AG09309 (cell line): ENCODE measurements at places on chromosomes 3 and 15.
A peak's percentile ranks its signal among the peaks of the same experiment; 100 is the strongest.

GRCh38 chr3:82353306-82354171, 592.1 kb upstream of the GBE1 start:
- no peak for DNase-seq

GRCh38 chr15:74193299-74193718, 9.3 kb downstream of the STRA6 start:
- peak; percentile 87 for DNase-seq

DNA sequence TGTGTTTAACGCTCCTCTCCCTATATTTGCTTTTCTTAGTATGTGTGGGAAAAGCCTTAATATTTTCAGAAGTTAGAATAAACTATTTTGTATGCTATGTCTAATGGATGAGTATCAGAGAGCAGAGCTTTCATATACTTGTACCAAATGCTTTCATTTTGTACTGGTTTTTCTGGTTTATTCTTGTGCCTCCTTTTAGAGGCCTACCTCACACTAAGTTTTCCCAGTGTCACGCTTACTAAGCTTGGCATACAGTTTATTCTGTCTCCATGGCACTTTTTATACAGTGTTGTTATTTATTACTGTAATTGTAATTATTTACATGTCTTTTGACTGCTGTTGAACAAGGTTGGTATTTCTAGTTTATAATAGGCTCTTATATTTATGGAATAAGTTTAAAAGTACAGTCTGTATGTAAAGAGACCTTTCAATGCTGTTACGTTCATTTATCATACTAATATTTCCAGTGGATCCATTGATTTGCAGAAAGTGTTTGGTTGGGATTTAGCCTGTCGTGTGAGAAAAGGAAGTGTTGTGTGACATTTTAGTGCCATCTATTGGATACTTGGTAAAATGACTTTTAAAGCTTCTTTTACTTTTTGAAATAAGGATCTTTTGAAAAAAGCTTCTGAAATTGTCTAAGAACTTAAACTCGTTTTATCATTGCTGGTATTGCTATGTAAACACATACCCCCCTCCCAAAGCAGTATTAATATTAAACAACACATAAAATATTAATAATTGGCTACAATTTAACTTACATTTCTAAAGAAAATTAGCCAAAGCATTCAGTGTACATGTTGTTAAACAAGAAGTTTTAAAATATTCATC, 5.2 kb upstream of the EBLN2 start:
- DNase-seq = peak; percentile 25

DNA sequence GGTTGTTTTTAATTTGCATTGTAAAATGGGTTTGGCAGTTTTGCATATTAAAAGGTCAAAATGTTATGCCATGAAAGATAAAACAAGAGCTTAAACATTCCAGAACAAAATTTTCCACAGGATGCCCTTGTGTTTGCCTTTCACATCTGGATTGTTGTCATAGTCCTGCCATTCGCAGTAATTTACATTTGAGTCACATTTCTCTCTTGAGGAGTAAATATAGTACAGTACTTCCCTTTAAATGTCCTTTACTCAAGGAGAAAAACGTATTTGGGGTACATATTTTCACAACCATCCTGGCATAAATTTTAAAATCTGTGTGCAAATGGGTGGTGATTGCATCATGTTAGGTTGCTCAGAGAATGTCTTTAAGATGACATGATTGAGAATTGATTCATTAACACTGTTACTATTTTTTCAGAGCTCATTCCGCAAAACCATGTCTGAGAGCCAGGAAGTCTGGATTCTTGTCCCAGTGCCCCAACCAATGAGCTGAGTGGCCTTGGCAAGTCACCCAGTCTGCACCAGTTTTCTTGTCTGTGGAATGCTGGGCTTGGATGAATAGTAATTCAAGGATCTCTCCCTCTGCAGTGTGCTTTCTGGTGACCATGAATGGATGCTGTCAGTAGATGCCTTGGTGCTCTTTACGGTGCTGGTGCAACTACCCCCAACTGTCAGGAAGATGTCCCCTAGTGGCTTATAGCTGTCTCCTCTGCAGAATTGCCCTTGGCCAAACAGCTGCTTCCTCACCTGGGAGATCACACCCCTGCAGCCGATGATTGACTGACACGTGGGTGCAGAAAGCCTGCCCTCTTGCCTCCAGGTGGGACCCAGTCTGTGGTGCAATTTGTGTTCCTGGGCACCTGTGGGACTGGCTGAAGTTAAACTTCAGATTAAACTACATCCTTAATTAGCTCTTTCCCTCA, 43.0 kb downstream of the ABHD5 start:
- no peak for DNase-seq

DNA sequence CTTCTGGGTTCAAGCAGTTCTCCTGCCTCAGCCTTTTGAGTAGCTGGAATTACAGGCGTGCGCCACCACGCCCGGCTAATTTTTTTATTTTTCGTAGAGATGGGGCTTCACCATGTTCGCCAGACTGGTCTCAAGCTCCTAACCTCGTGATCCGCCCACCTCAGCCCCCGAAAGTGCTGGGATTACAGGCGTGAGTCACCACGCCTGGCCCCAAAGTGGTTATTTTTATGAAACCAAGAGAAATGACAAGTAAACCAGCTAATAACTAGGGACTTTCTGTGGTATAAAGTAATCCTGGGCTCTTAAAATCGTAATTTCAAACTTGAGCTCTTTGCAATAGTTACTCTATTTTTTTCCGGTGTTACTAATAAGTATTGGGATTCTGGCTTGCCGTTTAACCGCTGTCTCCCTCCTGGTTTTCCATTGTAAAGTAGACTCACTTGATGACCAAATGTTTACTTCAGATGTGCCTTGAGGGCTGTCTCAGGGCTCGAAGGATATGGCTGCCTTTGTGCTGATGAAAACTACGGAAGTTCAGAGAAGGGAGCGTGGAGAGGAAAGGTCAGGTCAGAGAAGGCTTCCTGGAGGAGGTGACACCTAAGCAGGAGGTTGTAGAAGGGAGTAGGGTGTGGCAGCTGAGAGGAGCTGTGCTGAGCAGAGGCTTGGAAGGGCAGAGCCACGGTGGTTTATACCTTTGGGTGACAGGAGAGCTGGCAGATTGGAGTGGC, 4.2 kb downstream of the ZSCAN2 start:
- DNase-seq = no peak

- DNase-seq = no peak
These were observed 27.0 kb upstream of the CD200R1L start for GRCh38 chr3:112873632-112874031.

DNA sequence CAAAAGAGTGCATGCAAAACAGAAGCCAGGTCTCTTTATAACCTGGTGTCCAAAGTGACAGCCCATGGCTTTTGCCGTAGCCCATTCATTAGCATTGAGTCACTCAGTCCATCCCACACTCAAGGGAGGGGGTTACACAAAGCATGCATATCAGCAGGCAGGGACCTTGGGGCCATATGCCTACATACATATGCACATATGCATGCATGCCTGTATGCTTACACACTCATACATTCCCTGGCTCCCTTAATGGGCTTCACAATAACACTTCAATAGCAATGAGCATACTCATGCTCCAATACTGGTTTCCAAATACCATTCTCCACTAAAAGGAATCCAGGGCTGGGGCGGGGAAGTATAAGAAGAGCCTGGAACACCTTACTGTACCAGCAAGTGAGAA, 22.0 kb downstream of the TRPM1 start:
- no peak for DNase-seq

DNA sequence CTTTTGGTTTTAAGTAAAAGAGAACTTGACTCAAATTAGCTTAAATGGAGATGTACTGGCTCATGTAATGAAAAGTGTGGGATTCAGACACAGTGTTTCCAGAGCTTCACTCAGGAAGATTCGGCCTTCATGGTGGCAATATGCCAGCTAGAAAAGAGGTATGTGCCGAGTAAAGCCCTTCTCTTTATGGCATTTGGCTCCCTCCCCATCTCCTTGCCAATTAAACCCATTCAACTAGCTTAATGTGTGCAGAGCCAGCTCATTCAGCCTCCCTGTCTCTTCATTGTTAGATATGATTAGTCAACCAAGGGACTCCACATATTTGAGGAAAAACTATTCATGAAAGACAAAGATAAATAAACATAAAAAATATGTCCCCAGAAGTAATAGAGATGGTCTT, 15.0 kb upstream of the TRANK1 start:
- no peak for DNase-seq

GRCh38 chr15:40894681-40895448, 615 bp downstream of the VPS18 start:
- DNase-seq = no peak

- DNase-seq = no peak
These were observed 2.2 kb downstream of the CCDC32 start for GRCh38 chr15:40562691-40563090.

GRCh38 chr15:28246605-28247004, 75.4 kb downstream of the HERC2 start:
- DNase-seq = no peak

DNA sequence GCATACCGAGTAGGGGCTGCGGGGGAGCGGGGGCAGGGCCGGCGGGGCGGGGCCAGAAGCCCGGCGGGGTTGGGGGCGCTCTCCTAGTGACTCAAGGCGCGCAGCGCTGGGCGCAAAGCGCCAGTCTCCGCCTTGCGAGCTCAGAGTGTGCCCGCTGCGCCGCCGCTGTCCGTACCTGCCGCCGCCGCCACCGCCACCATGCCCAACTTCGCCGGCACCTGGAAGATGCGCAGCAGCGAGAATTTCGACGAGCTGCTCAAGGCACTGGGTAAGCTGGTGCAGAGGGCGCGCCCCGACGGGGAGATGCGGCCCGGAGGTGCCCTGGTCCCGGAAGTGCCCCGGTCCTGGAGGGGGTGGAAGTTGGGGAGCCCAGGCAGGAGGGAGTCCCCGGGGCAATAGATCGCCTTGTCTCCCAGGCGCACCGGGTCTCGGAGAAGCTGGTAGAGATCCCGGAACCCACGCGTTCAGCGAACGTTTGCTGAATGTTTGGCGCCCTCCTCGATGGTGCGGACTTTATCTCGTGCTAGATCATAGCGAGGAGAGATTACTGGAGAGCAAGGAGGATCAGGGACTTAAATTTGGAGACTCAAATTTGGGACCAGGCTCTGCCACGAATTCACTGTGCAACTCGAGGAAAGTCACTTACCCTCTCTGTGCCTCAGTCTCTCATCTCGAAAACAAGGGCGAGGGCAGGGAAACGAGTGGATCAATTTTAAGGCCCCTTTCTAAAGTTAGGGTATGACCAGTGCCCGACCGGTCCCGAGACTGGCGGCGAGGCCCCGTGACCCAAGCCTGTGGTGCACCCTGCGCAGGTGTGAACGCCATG, at the start of gene CRABP1:
CRABP1 (plus strand) TSS at position 123 of the 826 bp plus-strand sequence; CDS start at position 199, 76 bp downstream.
- no peak for DNase-seq

DNA sequence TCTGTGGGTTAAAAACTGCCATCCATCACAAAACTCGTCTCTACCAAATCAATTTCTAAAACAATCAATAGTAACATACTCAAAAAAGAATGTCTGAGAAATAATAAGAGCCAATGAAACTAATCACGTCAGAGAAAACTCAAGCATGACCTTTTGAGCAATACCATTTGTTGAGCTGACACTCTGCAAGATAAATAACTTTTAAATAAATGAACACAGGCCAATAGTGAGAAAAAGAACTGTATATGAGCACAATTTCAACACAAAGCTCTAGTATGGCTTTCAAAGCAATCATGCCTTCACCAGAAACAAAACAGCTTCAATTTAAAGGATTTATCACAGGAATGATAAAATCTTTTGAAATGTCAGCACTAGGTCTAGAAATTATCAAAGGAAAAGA, 249.2 kb upstream of the SETMAR start:
- no peak for DNase-seq

DNA sequence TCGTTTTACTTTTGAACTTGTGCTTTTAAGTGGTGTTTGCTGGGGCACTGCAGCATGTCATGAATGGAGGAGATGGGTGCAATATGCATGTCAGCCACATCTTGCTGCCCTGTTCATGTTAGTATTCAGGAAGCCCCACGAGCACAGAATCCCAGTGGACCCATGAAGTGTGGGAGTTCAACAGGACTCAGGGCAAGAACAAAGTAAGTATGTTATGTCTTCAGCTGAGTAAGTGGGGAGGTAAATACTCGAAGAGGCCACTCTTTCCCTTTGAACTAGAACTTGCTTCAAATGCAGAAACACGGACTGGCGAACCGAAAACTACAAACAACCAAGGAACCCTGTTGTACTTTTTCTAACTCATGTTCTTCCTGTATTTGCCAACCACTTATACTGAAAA, 23.4 kb downstream of the SOX14 start:
- no peak for DNase-seq

GRCh38 chr3:99407257-99407656, 231.1 kb upstream of the COL8A1 start:
- DNase-seq = no peak

DNA sequence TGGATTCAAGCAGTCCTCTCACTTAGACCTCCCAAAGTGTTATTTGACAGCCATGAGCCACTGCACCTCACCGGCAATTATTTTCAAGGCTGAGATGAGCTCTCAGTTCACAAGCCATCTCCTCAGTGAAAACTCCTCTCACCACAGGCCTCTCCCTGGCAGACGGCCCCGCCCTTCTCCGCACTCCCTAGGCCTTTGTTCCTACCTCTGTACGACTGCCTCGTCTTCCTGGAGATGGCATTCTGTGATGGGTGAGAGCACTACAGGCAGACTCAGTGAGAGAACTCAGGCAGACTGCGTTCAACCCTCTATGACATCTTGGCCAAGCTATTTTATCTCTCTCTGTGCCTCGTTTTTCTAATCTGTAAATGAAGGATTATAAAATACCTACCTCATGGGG, 67.0 kb upstream of the TPM1 start:
- DNase-seq = no peak

- no peak for DNase-seq
These were observed 111.2 kb downstream of the ETFA start for GRCh38 chr15:76200083-76200465.

- DNase-seq = no peak
These were observed 1.9 kb downstream of the MAP2K1 start for GRCh38 chr15:66388576-66388975.

GRCh38 chr3:45730409-45731154, 41.4 kb downstream of the SACM1L start:
- no peak for DNase-seq

DNA sequence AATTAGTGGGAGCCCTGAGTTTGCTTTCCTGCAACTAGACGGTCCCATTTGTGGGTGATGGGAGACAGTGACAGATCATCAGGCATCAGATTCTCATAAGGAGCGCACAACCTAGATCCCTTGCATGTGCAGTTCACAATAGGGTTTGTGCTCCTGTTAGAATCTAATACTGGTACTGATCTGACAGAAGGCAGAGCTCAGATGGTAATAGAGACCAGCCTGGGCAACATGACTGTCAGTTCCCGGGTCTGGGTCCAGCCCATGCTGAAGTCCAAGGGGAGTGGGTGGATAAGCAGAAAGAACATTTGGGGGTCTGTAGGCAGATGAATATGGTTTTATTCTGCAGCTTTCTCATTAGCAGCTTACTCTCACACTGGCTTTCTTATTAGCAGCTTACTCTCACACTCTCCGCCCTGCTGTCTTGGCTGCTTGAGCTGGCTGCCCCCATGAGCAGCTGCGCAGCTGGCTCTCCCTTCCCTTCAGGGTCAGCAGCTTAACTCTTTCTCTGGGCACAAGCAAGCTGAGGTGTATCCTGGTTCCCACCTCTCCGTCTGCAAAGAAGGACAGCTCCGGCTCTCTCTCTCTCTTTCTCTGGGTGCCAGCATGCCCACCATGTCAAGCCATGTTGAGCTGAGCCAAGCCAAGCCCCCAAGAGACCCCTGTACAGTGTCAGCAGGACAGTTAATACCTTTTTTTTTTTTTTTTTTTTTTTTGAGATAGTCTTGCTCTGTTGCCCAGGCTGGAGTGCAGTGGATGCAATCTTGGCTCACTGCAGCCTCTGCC, 46.5 kb downstream of the KLHDC8B start:
- DNase-seq = no peak

- DNase-seq = no peak
These were observed 976.0 kb downstream of the GBE1 start for GRCh38 chr3:80785475-80785874.
